NCI-H1092 treated with DMSO at 0.1 percent for 48 hours (cell line): ENCODE measurements at places on chromosomes 3 and 15.
A peak's percentile ranks its signal among the peaks of the same experiment; 100 is the strongest.

DNA sequence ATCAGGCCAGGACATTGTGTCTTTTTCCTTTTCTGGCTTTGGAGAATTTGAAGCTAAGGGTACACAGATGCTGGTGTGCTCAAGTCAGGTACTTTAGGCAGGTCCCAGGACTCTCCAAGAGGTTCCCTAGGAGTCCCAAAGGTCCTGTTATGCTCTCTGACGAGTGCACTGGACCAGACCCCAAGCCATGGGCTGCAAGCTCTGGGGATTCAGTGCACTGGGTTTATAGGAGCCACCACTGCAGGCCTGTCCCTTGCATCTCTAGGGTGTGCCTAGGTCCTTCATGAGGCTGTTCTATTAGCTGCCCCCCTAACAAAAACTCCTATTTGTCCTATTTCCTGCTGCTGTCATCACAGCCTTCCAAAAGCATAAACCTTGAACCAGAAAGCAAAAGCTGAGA lies 31.9 kb upstream of the BFSP2 start:
- no peak for DNase-seq

DNA sequence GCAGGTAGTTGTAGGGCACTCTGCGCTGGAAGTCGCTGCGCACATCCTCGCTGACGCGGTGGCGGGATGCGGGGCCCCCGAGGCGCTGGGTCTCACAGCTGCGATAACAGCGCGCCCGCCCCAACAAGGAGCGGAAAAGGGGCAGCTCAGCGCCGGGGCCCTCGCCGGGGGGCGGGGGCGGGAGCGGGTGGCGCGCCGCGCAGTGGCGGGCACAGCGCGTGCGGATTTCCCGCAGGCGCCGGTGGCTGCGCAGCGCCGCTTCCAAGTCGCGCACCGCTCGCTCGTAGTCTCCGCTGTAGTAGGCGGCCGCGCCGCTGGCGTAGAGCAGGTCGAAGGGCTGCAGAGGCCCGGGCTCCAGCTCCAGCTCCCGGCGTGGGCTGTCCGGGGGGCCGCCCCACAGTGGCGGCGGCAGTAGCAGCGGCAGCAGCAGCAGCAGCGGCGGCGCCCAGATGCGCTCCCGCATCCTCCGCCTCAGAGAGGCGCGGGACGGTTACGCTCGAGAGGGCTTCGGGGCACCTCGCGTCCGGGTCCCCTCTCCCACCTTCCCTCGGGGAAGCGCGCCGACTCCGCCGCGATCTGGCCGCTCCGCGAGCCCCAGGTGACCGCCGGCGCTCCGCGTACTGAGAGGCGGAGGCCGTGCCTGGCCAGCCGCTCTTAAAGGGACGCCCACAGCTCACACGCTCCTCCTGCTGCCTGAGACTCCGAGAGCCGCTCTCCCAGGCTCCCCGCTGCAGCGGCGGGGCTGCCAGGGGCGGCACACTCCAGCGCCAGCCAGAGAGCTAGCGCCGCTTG lies at the start of gene P3H2:
Gene P3H2 (minus strand): TSS at position 629 of the 792 bp plus-strand sequence. CDS start 166 bp downstream, at position 463.
- DNase-seq = peak; percentile 70

DNA sequence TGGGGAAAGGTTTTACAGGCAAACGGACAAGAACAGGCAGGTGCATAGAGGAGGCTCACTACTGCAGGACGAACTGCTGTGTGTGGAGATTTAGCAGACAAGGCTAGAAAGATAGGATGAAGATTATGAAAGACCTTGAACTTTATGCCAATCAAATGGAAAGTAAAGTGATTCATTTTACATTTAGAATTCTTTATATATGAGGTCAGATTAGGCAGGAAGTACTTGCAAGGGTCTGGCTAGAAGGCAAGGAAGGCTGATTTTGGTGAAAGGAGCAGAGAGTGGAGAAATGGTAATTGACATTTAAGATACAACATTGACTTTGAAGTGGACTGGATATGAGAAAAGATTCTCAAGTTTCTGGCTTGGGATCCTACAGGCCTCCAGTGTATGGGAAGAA lies 33.6 kb downstream of the PLSCR4 start:
- DNase-seq = no peak

GRCh38 chr3:12312010-12312409 lies 23.1 kb downstream of the PPARG start:
- DNase-seq = no peak

DNA sequence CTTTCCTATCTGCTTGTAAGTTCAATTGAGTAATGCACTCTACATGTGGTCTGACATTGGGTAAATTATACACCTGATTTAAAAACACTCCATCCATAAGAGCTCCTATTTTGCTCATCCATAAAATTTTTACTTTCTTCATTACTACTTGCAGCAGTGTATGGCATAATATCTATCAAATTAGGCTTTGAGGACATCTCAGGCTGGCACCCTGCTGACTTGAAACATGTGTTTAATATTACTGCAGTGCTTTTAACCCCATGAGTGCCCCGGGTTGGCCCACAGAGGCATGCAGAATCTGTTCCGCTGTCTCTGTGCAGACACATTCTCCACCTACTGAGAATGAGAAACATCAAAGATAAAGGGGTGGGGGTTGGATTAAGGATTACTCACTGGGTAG lies 249.9 kb upstream of the DNAJC19 start:
- no peak for DNase-seq

DNA sequence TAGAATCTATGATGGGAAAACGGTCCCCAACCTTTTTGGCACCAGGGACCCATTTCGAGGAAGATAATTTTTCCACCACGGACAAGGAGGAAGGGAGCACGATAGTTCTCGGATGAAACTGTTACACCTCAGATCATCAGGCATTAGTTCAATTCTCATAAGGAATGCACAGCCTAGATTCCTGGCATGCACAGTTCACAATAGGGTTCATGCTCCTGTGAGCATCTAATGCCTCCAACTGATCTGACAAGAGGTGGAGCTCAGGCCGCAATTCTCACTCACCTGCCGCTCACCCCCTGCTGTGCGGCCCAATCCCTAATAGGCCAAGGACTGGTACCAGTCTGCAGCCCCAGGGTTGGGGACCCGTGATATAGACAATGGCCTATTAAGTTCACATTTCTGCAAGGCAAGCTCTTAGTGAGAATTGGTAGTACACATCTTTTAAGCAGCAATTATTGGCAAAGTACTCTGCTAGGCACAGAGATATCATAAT lies 26.5 kb downstream of the CD200R1 start:
- DNase-seq = no peak

- DNase-seq = no peak
These were observed 49.1 kb downstream of the CA12 start for GRCh38 chr15:63332367-63333124.

- no peak for DNase-seq
These were observed 2.2 kb downstream of the FOXB1 start for GRCh38 chr15:60006203-60006862.

DNA sequence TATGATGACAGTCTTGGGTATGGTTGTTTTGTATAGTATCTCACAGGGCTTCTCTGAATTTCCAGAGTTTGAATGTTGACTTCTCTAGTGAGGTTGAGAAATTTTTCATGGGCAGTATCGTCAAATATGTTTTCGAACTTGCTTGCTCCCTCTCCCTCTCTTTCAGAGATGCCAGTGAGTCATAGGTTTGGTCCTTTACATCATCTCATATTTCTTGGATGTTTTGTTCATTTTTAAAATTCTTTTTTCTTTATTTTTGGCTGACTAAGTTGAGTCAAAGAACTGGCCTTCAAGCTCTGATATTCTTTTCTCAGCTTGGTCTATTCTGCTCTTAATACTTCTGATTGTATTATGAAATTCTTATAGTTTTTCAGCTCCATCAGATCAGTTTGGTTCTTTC lies 282.3 kb upstream of the NECTIN3 start:
- no peak for DNase-seq

GRCh38 chr3:188148318-188148717 lies 5.6 kb upstream of the LPP start:
- no peak for DNase-seq

- no peak for DNase-seq
These were observed 13.8 kb downstream of the CRYGS start for GRCh38 chr3:186530415-186530814.

GRCh38 chr15:43514241-43515057 lies 3.0 kb upstream of the MAP1A start:
- peak; percentile 3 for DNase-seq

DNA sequence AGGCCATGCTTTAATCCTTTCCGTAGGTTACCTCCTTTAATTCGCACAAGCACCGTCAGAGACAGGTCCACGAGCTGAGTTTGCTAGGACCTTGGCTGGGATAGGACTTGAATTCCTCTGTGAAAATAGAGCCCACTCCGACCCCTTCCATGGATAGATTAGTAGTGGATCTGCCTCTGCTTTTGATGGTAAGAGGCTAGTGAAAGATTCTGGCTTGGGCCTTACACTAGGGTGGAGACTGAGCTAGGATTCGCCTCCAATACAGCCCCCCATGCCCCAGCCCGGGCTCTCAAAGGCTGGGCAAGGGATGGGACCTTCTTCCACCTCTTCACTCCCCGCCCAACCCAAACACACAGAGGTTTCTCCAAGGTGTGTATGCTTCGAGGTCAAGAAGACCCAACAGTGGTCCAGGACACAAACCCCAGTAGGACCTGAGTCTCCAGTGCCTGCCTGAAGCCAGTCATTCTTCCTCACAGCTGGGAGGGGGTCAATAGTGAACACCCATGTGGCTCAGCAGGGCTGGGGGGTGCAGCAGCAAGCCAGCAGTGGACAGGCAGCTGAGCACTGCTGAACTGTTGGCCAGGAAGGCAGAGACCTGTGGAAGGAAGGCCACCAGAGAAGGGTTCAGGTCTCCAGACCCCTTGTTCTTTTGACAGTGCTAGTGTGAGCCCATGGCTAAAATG lies 75.7 kb downstream of the SPSB4 start:
- DNase-seq = no peak

DNA sequence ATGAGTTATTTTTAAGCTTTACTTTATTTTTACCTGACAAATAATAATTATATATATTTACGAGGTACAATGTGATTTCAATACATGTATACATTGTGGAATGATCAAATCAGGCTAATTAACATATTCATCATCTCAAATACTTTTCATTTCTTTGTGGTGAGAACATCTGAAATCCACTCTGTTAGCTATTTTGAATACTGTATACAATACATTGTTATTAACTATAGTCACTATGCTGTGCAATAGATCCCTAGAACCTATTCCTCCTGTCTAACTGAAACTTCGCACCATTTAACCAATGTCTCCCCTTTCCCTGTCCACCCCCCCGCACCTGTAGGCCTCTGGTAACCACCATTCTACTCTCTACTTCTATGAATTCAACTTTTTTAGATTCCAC lies 7.9 kb upstream of the SPPL2A start:
- DNase-seq = no peak

DNA sequence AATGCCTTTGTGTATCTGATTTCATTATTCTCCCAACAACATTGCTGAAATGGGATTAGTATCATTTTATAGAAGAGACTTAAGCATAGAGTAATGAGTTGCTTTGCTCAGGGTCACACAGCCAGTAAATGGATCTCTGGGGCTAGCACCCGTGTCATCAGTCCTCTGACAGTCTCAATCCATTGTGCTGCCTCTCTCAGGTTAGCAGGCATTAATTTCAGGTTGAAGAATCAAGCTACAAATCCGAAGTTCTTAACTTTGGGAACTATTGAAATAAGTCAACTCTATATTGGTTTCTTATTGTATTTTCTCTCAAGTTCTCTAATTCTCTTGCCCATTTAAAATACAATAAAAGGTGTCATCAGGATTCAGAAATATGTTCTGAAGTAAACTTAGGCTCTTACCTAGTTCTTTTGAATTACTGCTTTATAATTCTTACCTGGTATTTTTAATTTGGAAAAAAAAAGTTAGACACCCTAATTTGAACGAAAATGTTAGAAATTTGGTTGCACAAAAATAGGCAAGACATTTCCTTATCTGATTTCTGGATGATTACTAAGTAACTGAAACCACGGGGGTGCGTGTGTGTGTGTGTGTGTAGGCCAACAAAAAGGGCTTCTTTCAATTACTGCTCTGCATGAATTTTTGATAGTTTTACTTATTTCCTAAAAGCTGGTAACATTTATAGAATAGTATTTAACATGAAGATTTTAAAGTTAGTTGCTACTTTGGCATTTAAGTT lies 189.8 kb downstream of the MBNL1 start:
- DNase-seq = no peak

- DNase-seq = no peak
These were observed 545.0 kb downstream of the PYDC2 start for GRCh38 chr3:192005989-192006388.

DNA sequence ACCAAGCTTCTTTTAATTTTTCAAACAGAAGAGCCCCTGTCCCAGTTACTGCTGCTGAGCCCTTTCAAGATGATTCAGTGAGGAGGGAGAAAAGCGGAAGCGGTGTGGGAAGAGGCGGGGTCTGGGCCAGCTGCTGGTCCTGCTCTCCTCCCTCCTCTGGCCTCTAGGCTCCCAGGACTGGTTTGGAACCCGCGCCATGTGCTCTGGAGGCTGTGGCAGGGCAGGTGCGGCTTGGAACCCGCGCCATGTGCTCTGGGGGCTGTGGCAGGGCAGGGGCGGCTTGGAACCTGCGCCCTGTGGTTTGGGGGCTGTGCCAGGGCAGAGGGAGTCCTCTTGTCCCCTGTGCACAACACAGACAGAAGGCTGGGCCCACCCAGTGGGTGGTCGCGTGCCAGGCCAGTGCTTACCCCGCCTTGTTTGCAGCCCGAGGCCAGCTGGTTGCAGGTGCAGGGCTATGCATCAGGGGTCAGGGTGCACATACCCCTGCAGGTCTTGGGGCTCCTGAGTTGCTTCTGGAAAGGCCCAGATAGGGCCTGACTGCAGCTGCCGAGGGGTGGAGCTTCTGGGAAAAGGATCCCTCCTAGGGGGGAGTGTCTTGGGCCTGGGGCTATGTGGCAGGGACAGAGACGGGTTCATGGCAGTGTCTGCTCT lies 12.2 kb downstream of the ALG1L2 start:
- no peak for DNase-seq

DNA sequence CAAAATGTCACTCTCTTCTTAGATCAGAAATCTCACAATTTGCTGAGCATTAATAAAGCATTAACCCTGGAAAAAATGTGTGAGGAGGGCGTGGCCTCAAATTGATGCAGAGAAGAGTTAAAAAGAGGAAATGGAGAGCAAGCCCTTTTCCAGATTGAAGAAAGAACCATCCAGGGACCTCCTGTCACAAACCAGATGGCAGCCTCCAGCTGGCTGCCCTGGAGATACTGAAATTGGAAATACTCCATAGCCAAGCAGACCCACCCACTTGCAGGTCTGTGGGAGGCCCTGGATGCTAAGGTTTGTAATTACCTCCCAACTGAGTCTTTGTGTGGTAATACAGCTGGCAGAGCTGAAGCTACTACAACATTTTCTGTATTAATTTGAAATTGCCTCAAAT lies 214.9 kb downstream of the IL20RB start:
- DNase-seq = no peak

- DNase-seq = peak; percentile 86
These were observed at the start of gene INAFM2 for GRCh38 chr15:40323239-40323952. Gene INAFM2, plus strand, starts transcription at chr15:40323692. Its CDS starts 364 bp downstream, at chr15:40324056.

DNA sequence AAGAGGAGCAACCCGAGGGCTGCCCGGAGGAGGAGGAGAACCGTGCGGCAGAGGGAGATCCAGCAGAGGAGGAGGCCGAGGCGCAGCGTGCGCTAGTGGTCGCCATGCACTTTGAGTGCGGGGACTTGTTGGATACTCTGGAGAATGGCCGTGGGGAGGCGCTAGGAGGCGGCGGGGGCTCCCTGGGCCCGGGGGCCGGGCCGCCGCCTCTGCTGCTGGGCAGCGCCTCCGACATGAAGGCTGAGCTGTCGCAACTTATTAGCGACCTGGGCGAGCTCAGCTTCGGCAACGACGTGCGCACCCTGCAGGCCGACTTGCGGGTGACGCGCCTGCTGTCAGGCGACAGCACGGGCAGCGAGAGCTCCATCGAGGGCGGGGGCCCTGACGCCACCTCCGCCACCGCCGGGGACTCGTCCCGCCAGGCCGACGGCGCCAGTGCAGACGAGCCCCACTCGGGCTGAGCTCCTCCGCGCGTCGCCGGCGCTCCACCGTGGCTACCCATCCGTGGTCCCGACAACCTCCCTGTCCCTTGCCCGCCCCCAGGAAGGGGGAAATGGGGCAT lies 2.0 kb downstream of the FAM43A start:
- no peak for DNase-seq
